Activated T-cell treated with anti-CD3 and anti-CD28 coated beads for 1 hour (primary cell): ENCODE measurements at places on chromosomes 6 and 20.

DNA sequence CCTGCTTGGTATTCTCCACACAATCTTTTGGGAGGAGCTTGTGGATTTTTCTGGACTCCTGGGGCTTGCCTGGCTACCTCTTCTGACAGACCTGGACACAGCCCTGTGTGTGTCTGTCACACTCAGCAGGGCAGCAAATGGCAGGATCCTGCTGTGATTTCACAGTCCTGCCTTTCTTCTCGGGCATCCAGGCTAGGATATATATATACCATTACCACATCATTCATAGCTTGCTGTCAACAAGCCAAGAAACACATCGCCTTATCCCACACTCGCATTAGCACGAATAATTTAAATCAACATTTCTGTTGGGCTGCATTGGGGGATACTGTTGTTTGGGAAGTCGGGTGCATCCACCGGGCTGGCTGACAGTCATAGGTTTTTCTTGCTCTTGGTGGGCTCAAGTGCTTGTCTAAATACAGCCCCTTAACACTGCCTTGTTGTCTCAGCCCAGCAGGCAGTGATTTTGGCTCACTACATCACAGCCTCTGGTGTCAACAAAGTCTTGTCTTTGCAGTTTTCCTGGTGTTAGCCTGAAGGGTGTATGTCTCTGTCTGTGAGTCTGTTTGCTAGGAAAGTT is 154.9 kb upstream of the FERMT1 start:
- DNase-seq, result no peak

DNA sequence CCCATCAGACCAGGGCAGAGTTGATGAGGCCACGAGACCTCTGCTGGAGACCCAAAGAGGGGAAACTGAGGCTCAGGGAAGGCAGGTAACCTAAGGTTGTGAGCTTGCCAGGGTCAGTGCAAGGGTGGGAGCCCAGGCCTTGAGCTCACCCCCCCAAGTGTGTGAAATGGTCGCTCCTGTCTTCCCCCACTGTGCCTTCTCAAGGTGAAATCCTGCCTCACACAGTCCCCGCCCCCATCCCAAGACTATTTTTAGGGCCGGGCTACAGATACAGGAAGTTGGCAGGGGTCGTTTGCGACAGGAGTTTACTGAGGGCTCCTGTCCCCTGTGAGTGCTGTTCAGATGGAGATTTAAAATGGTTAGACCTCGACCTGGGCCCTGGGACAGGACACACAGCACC is 18.7 kb upstream of the GATA5 start:
- no peak for DNase-seq

DNA sequence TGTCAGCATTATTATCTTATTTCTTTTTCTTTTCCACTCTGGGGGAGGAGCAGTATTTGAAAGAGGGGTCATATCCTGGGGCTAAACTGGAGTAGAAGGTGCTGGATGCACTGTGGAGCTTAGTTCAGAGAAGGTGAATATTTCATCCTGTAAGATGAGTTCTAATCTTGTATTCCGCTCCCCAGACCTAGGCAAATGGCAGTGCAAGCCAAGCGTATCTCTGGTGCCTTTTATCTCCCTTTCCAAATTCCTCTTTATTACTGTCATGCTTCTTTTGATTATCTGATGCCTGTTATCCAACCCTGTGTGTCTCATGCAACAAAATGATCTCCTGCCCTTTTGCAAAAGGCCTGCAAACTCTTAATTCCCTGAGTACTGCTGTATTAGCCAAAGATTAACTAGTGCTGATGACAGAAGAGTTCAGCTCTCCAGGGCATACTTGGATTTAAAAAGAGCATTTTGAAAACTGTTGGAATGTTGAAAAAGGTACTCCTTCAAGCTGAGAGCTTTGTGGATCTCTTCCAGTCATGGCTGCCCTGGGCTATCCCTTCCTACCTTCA is 138.0 kb downstream of the CARMIL1 start:
- DNase-seq, result no peak

DNA sequence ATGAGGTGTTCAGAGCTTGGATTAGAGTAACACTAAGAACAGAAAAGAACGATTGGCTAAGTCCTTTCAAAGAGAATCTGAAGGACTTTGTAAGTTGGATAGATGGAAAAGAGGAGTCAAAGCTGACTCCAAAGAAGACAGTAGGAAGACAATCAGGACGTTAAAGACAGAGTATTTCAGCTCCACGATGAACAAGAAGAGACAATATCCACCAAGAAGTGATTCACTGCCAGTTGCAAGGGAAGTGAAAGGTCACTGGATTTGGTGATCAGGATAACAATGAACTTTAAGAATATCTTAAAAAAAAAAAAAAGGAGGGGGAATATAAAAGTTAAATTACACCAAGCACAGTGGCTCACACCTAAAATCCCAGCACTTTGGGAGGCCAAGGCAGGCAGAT is 17.9 kb downstream of the REPS1 start:
- no peak for DNase-seq

DNA sequence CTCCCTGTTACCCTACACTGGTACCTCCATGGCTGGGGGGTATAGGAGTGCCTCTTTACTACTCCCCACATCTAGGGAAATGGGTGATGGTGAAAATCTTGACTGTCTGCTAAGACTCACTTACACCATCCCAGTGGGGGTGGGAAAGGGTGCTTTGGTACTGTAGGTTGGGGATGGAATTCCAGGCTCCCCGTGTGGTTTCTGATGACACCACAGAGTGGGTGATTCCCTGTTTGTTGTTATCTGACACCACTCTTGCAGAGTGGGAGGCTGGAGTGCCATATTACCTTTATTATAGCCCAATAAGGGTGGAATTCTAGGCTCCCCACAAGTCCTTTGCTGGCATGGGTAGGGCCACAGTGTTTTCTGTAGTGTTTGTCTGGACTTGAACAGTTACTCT is 264.6 kb upstream of the MAN1A1 start:
- no peak for DNase-seq

DNA sequence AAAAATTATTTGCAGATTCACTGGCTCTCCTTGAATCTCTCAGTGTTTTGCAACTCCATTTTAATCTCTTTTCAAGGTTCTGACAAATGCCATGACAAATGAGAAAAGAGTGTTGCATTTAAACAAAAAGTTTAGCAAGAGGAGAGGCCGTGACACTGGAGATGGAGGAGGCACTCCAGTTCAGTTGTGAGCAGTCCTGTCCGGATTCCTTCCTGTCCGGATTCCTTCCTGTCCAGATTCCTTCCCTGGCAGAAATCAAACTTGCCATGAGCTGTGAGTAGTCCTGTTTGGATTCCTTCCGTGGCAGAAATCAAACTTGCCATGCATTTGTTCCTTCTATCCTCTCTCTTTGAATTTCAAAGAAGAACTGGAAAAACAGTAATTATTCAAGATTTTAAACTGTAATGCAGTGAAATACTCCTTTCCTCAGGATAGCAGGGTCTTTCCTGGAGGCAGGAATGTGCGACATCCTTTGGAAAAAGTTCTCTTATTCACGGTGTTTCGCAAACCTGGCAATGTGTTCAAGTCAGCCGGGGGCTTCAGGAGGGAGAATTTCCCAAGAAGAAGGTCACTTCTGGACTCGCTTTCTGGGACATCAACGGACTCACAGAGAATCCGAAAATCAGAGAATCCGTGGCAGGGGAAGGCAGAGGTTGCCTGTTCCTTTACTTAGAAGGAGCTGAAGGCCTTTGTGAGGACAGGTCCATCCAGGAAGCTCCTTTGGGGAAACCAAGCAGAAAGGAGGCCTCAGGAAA is 48.7 kb upstream of the DACT2 start:
- no peak for DNase-seq

- DNase-seq, result no peak
Observed at GRCh38 chr6:117976030-117976651, 69.1 kb downstream of the SLC35F1 start.

DNA sequence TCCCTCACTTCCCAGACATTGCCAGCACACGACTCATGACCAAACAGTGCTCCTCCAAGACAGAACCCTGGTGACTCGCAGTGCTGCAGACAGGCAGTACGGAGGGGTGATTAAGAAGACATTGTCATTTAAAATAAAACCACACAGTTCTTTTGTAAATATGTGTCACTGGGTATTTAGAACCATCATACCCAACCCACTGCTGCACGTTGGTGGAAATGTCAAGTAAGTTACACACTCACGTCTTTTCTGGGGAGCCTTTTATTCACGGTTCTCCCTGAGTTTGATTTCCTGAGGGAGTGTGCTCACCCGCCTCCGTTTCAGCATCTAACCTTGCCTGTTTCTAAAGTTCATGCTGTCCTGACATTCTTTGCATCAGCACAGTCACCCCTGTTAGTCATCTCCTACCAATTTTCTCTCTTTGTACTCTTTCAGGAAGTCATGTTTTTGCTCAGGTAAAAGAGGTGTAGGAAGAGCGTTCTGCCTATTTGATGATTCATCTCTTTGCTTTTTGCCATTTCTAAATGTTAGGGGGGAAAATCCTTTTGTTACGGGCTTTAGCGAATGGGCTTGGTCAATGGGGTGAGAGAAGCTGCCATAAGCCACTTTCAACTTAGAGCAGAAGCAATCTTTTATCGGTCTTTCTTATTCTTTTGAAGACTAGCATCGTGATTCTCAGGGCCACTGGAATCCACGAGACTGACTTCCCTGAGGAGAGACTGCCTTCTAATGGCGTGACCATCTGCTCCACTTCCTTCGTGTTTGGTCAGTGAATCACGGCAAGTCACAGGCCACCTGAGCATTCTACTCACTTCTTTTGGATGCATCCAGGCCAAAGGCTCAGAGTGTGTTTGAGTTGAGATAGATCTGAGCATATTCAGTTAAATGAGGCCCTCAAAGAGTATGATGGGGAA is 512.8 kb upstream of the JARID2 start:
- DNase-seq, result peak; percentile 19

GRCh38 chr6:52503851-52504781 is 72.7 kb downstream of the TRAM2 start:
- DNase-seq, result no peak

GRCh38 chr20:14288341-14289330 is 48.8 kb downstream of the FLRT3 start:
- no peak for DNase-seq

DNA sequence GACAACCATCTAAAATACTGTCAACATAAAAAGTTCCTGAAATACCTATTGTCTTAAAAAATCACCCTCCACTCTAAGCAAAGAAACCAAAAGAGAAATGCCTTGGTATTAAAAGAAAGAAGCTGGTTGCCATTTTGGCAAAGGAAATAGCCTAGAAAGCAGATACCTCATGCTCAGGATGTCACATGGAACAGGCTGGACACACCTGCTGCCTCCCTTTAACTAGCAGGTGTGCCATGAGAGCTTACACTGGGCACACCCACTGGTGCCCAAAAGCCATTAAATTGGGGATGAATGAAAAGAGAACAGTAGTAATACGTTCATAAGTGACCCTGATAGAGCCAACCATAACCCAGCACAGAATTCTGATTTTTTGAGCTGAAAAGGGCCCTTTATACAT is 1.5 kb downstream of the SLC23A2 start:
- no peak for DNase-seq

DNA sequence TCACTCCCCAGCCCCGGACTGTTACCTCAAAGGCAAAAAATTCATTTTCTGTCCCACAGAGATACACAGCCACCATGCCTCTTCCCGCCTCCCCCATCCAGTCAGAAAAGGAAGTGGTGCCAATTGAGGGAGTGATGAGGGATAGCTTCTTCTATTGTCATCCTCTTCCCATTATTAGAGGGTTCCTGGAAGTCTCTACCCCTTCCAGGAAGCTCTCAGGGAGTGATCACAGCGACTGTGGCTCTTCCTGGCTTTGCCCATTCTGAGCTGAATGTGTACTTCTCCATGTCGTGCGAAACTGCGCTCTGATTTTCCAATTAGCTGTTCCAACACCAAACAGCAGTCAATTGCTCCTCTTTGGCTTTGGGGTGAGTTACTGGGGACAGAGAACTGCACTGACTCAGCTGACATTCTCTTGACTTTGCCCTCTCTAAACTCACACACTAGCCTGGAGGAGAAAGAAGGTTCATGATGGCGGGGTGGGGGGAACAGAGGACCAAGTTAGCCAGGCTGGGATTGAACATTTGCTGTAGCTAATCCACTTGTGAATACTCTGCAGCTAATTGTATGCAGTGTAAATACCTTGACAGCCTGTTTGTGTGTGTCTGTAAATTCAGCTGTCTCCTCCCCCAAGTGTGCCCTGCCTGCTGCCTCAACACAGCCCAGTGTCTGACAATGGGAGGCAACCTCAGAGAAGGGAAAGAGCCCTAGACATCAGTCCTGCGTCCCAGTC is 2.4 kb upstream of the MDGA1 start:
- DNase-seq, result no peak

DNA sequence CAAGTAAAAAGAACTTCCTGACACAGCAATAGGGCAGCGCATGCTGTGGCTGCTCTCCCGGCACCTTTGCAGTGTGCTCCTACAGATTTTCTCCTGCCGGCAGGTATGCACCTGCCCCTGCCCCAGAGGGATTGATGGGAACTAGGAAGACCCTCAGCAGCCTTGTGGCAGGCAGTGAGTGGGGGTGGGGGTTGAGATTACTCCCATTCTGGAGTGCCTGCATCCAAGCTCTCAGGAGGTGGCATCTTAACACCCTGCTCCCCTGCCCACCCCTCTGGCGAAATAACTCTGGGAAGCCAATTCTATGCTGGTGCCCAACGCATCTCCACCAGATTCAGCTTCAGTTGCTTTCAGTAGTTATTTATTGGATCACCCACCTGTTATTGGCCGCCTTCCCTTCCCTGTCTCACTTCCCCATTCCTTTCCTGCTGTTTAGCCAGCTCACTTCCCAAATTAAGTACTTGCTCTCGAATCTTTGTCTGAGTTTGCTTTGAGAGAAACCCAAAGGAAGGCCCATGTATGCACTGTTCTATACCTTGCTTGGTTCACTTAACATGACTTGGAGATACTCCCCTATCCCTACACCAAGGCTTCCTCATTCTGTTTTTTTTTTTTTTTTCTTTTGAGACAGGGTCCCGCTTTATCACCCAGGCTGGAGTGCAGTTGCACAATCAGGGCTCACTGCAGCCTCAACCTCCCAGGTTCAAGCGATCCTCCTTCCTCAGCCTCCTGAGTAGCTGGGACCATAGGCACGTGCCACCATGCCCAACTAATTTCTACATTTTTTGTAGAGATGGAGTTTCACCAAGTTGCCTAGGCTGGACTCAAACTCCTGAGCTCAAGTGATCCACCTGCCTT is 29.3 kb upstream of the SLC23A2 start:
- no peak for DNase-seq

DNA sequence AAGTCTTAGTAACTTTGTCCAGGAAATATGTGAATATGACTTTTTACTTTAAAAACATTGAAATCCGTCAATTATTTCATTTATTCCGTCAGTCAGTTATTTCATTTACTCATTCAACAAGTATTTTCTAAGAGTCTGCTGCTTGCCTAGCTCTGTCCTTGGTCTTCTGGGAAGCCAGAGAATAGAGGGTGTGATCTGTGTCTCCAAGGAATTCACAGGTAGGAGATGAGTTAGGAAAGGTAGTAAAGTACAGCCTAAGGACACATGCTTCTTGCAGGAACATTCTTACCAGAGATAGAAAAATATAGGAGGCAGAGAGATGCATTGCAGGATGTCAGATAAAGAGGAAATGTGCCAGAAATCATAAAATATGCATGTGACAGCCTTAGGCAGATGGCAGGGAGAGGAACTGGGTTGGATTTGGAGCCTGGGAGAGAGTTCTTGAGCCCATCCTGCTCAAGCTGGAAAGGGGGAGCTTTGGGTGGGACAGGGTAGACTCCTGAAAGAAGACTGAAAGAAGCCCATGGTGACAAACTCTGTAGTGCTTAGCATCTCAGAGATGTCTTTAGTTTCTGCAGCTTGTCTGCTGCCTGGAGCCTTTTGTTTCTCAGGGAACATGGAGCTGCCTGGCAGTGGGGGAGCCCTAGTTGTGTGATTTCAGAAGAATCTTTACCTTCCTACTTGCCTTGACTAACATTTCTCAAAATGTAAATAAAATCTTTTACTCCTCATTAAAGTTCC is 3.5 kb downstream of the SH3BGRL2 start:
- DNase-seq, result no peak

GRCh38 chr6:100382767-100383195 is 81.9 kb downstream of the SIM1 start:
- DNase-seq, result no peak
